Left hindlimb (tissue), 1 donor: ENCODE measurements at places on chromosomes 2 and 18.

DNA sequence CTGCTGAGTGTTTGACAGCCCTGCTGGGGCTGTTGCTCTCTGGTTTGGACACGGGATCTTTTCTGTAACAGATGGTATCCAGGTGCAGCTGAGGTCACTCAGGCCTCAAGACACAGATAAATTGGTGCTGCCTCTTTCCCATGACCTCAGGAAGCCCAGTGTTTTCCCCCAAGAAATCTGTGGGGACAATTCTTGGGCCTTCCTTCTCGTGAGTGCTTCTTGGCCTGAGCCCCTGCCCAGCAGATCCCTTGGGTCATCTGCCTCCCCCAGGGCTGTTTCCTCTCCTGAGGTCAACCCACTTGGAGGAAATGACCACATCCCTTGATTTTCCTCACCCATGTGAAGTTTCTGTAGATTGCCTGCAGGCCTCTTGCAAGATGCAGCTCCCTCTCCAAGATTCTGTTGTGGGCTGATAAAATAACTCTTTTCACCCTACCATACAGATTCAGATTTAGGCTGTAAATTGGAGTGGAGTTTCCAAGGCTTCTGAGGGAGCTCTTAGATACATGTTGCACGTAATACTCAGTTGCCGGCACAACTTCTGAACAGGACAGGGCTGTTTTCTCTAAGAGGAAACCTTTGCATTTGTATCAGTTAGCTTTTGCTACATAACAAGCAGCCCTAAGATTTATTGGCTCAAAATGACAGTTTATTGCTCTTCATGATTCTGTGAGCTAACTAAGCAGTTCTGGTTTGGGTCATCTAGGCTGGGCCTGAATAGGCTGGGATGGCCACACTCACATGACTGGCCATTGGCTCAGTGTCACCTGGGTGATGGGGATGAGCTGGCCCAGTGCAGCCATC is 13.1 kb downstream of the ZAP70 start:
- DNase-seq, result peak; percentile 54

GRCh38 chr18:34385311-34385710 is 160.6 kb upstream of the NOL4 start:
- no peak for DNase-seq

GRCh38 chr18:24060644-24061043 is 46.1 kb downstream of the TTC39C start:
- DNase-seq, result no peak

GRCh38 chr2:136065384-136065783 is 52.6 kb downstream of the CXCR4 start:
- DNase-seq, result no peak

- DNase-seq, result no peak
Observed at GRCh38 chr18:58076052-58076451, 32.0 kb downstream of the NEDD4L start.

DNA sequence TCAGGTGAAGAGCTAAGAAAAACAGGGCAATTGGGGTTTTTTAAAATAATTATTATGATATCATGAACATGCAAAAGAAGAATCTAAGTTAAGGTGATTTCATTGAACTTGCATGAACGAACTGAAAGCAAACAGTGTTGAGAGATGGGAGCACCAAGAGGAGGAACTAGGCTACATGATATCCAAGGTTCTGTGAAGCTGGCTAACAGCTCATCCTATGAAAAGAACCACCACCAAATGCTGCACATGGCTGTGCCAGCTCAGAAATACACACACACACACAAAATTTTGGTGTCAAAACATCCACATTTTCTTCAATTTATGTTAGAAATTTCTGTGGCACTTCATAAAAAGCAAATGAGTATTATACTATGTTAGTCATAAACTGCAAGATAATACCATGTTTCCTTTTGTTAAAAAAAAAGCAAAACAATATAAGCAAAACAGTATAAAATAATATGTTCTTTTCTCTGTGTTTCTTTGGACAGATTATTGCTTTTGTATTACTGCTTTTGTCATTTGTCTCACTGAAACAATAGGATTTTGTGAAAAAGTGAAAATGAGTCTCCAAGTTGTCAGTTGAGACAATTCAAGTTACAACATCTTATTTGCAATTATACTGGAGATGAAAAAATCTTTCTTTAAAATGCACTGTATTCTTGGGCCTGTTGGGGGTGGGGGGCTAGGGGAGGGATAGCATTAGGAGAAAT is 12.6 kb upstream of the TTC32 start:
- no peak for DNase-seq

DNA sequence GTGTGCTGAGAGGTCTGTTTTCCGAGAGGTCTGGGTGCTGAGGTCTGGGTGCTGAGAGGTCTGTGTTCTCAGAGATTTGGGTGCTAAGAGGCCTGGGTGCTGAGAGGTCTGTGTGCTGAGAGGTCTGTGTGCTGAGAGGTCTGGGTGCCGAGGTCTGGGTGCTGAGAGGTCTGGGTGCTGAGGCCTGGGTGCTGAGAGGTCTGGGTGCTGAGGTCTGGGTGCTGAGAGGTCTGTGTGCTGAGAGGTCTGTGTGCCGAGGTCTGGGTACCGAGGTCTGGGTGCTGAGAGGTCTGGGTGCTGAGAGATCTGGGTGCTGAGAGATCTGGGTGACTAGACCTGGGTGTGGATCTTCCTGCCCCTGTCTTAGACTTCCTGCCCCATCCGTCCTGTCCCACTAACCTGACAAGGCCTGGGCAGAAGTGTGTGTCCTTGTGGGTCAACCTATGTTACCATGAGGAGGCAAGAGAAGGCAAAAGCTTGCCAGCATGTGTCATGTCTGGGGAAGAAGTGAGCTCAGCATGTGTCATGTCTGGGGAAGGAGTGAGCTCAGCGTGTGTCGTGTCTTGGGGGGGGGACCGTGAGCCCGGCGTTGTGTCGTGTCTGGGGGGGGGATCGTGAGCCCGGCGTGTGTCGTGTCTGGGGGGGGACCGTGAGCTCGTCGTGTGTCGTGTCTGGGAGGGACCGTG is 69.3 kb downstream of the KCNG2 start:
- DNase-seq, result peak; percentile 14

- DNase-seq, result no peak
Observed at GRCh38 chr2:180980943-180981911, 822 bp downstream of the UBE2E3 start.

DNA sequence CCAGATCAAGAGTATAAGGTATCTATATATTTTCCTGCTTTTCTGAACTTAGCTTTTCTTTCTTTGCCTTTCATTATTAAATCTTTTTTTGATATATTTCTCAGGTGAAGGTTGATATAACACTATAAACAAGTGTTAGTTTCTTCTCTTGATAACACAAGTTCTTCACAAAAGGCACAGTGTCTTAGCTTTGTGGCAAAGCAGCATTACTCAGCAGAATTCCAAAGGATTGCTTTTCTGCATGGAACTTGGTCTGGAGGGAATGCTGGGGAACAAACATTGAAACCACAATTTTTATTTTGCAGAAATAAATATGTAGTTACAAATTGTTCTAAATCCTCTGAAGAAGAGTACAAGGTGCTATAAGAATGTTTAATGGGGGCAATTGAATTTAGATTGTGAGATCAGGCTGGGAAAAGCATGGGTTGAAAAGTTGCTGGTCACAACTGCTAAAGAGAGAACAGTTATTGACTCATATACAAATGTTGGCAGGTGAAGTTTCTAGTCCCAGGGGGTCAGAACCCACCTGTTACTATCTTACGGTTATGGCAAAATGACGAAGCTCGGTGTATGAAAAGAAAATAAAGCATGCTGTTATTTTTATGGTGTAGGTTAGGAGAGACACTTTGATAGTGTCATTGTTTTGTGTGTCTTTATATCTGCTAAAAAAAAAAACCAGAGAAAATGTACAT is 68.2 kb downstream of the UBR3 start:
- no peak for DNase-seq

GRCh38 chr2:205698286-205699268 is 16.3 kb downstream of the NRP2 start:
- DNase-seq, result no peak

DNA sequence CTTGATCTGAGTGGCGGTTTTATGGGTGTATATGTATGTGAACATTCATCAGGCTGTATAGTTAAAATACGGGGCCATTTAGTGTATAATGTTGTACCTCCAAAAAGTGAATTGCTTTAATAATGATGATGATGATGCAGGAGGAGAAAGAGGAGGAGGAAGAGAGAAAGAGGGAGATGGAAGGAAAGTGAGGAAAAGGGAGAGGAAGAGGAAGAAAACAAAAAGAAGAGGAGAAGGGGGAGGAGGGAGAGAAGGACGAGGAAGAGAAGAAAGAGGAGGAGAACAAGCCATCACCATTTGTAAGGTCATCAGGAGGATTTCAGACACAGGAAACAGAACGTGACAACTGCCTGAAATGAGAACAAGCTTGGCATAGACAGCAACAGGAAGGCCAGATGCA is 168.4 kb upstream of the NCKAP5 start:
- no peak for DNase-seq

DNA sequence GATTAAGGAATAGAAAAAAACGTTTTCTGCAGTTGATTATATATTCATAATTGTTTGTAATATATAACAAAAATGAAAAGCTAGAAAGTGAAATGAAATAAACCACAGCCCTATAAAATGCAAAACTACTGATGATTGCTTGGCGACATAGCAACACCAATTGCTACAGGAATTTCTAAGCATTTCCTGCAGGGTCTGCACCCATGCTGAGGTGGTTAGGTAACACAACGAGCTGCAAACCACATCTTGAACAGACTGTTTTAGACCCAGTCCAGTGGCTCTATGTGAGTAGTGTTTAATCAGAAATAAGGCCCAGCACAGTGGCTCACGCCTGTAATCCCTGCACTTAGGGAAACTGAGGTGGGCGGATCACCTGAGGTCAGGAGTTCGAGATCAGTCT is 17.2 kb upstream of the UGT1A9 start:
- no peak for DNase-seq

- DNase-seq, result no peak
Observed at GRCh38 chr2:237309011-237309410, 105.0 kb downstream of the COL6A3 start.

GRCh38 chr2:196230061-196230854 is 58.9 kb upstream of the STK17B start:
- no peak for DNase-seq

- DNase-seq, result no peak
Observed at GRCh38 chr2:135742325-135742757, 686 bp downstream of the UBXN4 start.

DNA sequence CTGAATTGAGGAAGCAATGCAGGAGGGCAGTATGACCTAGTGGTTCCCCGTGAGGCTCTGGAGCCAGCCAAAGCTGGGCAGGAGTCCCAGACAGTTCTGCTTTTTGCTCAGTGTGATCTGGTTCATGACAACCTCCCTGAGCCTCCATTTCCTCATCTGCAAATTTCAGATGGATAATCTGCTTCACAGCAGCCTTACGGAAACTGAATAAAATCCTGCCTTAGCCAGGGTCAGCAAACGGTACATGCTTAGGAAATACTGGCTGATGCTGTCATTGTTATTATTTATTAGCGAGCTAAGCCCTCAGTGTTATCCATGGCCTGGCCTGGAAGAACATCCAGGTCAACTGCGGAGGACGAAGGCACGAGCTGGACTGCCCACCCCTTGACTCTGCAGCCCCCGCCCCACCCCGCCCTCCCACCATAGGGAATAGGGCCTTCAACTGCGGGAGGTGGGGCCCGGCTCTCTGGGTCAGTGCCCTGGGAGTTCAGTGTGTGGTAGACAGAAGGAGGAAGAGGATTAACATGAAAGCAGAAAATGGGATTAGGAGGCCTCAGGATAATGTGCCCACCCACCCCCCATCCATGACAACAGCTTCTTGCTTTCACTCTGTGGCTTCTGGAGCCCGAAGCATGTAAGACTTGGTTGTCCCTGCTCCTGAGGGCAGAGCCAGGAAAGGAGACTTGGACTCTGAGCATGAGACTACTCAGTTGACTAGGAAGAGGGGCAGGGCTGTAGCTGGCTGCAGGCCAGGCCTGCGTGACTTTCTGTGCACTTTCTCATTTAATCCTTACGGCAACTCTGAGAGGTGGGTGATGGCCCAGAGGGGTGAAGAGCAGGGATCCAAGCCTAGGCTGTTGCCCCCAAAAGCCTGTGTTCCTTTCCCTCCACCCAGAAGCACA is 13.1 kb downstream of the PKDCC start:
- peak; percentile 48 for DNase-seq

DNA sequence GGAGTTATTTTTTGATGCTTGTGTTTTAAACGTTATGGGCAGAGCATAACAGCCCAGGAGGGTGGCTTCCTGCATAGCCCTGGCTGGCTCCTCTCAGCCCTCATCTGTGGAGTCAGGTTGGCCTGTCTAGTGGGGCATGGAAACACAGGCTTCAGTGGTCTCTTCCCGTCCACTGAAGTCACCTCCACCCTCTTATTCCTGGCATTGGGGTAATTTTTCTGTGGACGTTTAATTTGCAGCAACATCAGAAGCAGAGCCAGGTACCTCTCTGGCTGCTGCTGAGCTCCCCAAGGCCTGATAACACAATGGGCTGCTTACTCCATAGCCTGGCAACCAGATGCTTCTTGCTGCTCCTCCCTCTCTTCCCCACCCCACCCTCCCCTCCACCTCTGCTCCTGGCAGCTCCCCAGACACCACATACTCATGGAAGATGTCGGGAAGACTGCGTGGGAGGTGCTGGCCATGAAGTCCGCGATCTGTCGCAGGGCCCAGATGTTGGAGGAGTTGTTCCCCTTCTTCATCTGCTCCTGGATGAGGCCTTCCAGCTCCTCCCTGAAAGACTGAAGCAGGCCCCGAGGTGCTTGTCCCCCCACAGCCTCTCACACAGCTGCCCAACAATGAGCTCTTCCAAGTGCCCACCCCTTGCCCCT is 64.0 kb downstream of the ADD2 start:
- no peak for DNase-seq

DNA sequence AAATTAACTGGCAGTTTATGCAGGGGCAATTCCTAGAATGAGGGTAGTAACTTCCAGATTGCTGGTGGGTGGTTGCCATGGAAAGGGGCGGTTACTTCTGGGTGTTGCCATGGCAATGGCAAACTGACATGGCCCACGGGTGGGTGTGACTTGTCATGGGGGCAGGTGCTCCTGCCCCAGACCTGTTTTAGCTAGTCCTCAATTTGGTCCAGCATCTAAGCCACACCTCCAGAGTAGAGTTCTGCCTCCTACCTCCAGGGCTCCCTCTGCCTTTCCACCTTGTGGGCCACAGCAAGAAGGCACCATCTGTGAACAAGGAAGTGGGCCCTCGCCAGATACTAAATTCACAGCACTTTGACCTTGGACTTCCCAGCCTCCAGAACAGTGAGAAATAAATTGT is 148.7 kb downstream of the TFCP2L1 start:
- DNase-seq, result no peak

DNA sequence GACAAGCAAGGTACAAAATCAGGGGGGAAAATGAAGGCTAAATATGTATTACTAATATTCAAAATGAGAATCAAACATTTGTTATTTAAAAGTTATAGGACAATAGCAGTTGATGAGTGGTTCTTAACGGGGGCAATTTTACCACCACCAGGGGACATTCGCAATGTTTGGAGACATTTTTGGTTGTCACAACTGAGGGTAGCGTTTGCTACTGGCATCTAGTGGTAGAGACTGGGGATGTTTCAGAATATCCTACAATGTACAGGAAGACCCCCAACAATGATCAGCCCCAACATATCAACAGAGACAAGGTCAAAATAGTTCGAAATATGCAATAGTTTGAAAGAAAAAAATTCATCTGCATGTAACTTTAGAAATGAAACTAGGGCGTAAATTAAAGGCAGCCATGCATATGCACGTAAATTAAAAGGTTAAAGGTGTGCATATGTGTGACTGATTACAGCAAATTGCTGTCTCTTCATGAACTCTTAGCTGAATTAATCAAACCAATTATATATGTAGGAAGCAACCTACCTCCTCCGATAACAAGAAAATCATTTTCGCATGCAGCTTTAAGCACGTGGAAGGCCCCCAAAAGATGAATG is 61.2 kb upstream of the CUL3 start:
- DNase-seq, result no peak

GRCh38 chr2:184371641-184372040 is 226.7 kb upstream of the ZNF804A start:
- DNase-seq, result no peak

- DNase-seq, result no peak
Observed at GRCh38 chr2:95372845-95373244, 29.7 kb upstream of the FAHD2A start.
